ENCODE measurements at places on chromosomes 6 and 20.

GRCh38 chr6:22906091-22906549 lies 336.8 kb downstream of the HDGFL1 start:
- no peak for DNase-seq

- no peak for DNase-seq
These were observed 29.8 kb downstream of the KIF6 start for GRCh38 chr6:39695447-39695846.

- DNase-seq, result peak; percentile 47
These were observed 113.5 kb upstream of the PHACTR1 start for GRCh38 chr6:12602951-12603672.

- no peak for DNase-seq
These were observed 547.9 kb upstream of the SLC35B3 start for GRCh38 chr6:8983202-8983688.
